ENCODE measurements at places on chromosomes 1 and 21.

DNA sequence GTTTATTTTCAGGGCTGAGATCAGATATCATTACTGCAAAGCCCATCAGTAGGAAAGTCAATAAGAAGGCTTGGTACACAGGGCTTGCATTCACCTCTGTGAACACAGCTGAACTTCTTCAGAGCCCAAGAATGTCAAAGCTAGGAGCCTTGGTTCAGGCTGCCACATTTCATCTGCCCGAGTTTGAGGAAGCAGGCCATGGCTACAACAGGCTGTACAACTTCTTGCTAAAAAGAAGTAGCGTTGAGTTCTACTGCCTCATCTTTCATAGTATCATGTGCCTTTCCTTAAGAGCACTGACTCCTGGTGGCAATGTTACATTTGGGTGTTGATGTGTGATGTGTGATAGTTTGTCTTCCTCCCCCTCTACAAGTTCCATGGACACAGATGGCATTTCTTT is 10.1 kb downstream of the C1orf162 start:
- no peak for DNase-seq

- DNase-seq, result no peak
Measured at GRCh38 chr1:235266325-235266724, 61.7 kb downstream of the ARID4B start.

GRCh38 chr1:10450836-10451235 is 1.0 kb downstream of the CORT start:
- no peak for DNase-seq

GRCh38 chr21:36171336-36171735 is 14.7 kb downstream of the DOP1B start:
- no peak for DNase-seq

DNA sequence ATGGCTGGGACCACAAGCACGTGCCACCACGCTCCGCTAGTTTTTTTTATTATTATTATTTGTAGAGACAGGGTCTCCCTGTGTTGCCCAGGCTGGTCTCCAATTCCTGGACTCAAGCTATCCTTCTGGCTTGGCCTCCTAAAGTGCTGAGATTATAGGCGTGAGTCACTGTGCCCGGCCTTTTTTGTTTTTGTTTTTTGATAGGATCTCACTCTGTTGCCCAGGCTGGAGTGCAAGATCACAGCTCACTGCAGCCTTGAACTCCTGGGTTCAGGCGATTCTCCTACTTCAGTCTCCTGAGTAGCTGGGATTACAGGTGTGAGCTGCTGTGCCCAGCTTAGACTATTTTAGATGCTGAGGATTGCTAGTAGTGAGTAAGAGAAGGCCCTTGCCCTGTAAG is 11.8 kb upstream of the RNF11 start:
- DNase-seq, result no peak

DNA sequence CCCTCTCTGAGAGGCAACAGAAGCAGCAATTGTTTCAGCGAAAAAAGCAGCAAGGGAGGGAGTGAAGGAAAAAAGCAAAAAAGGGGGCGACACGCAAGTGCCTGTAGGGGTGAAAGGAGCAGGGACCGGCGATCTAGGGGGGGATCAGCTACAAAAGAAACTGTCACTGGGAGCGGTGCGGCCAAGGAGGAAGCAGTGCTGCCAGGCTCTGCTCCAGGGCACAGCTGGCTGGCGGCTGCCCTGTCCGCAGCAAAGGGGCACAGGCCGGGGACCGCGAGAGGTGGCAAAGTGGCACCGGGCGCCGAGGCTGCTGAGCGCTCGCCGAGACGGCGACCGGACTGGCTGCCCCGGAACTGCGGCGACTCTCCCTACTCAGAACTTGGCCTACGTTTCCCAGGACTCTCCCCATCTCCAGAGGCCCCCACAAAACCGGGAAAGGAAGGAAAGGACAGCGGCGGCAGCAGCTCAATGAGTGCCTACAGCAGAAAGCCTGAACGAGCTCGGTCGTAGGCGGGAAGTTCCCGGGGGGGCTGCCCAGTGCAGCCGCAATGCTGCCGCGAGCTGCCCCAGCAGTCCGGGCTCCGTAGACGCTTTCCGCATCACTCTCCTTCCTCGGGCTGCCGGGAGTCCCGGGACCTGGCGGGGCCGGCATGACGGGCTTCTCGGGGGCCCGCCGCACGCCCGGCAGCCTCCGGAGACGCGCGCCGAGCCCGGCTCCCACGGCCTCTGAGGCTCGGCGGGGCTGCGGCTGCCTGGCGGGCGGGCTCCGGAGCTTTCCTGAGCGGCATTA is 1.0 kb upstream of the CDKN2C start:
- peak; percentile 44 for DNase-seq

- no peak for DNase-seq
Measured at GRCh38 chr1:225422031-225422605, 5.7 kb downstream of the LBR start.

DNA sequence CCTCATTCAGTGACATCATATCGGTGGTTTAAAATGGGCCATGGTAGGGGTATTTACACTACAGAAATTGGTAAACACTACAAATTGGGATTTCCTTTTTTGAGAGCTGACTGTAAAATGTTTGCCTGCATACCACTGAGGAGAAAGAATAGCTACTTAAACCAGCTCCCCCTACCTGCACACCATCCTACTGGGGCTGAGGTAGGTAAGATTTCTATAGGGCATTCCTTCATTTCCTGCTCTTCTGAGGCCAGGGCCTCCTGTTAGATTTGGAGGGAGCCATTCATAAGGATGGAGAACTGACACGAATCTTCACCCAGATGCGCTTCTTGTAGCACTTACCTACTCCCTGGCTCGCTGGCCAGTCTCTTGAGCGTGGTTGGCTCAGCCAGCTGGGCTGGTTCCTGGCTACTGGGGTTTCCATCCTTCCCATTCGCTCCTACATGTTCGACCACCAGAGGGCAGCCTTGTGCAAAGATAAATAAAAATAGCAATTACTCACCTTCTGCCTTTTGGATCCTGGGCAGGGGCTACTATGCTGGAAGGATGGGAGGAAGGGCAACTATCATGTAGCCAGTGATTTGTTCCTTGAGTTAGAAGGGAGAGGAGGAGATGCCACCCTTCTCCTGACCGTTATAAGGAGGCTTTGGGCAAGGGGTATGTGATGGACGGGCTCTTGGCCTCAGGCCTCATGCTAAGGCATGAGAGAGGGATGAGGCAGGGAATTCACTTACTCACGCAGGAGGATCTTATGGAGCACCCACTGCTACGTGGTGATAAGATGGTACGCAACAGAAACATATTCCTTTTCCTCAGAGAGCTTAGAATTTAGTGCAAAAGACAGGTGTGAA is 10.7 kb downstream of the OPTC start:
- peak; percentile 46 for DNase-seq

GRCh38 chr1:209157546-209158249 is 425.8 kb upstream of the CAMK1G start:
- no peak for DNase-seq

Data from KG1 (cell line).